CD8-positive, alpha-beta memory T cell (primary cell): ENCODE measurements at places on chromosomes 2 and 18.

GRCh38 chr2:156352911-156353310, 20.4 kb upstream of the NR4A2 start:
- no peak for DNase-seq

GRCh38 chr2:5026571-5027234, 665.5 kb upstream of the SOX11 start:
- no peak for DNase-seq

- DNase-seq, result no peak
Observed at GRCh38 chr2:37466533-37467222, 122.2 kb downstream of the QPCT start.

DNA sequence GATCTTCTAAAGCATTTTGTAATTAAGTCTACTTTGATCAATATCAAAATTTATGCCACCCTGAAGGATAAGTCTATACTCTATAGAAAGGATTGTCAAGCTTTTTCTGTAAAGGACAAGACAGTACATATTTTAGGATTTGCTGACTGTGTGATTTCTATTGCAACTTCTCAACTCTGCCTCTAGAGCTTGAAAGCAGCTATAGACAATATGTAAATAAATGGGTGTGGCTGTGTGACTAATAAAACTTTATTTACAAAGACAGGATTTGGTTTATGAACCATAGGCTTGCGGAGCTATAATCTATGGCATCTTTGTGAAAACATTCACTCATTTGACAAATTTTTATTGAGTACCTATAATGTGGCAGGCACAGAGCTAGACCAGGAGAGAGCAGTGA, 18.4 kb downstream of the UPP2 start:
- DNase-seq, result no peak

GRCh38 chr18:8264861-8265411, 344.3 kb upstream of the RAB12 start:
- no peak for DNase-seq

- no peak for DNase-seq
Observed at GRCh38 chr2:88180605-88181240, 10.6 kb downstream of the THNSL2 start.

- no peak for DNase-seq
Observed at GRCh38 chr2:232465061-232465460, 9.1 kb downstream of the ALPI start.

DNA sequence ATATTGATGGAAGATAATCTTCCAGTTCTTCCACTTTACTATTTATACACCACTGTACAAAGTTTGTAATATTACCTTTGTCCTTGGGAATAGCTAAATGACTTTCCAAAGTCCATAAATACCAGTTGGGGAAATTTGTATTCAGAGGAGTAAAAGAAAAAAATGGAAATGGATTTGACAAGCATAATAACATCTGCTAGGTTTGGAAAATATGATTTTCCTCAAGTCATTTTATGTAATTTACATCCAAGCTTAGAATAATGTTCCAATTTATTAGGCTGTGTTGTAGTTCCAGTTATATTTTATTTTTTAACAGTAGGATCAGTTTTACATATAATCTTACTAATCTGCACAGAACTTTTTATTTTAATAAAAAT, 563.0 kb upstream of the PKDCC start:
- DNase-seq, result no peak

DNA sequence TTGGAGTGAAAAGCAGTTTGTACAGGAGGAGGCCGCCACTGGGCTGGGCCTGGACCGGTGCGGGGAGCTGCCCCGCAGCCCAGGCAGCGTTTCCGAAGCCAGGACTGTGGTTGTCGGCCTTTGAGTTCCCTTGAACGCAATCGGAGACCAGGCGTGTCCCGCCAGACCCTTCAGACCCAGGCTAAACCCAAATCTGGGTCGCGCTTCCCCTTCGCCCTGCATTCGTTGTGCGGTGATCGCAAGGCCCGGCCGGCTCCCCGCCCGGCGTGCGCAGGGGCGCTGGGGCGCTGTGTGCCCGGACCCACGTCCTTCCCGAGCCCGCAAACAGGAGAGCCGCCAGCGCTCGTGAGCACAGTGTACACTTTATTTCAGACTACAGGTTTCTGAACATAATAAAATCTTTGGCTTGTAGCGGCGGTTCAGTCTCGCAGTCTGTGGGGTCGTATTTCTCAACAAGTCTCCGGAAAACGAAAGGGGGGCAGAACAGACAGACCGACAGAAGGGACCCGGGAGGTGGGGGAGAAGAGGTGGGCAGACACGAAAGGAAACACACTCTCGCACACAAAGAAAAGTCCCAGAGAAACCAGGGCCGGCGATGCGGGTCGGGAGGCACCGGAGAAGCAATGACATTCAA, 5.5 kb downstream of the EN1 start:
- no peak for DNase-seq

GRCh38 chr2:189111063-189111715, 68.4 kb downstream of the COL5A2 start:
- no peak for DNase-seq

DNA sequence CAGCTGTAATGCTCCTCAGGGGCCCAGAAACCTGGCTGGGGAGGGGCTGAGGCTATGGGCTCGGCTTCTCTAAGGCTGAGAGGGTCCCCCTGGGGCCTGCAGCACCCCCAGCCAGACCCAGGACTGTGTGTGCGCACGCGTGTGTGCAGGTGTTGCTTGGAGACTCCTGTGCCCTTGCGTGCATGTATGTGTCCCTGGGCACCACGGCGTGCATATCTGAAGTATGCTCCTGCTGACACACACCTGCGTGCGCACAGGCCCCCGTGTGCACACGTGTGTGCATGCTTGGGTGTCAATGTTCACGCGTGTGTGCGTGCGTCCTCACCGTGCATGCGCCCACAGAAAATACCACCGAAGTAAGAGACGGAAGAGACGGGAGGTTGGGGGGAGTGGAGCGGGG, 14.9 kb upstream of the ECEL1 start:
- DNase-seq, result no peak

DNA sequence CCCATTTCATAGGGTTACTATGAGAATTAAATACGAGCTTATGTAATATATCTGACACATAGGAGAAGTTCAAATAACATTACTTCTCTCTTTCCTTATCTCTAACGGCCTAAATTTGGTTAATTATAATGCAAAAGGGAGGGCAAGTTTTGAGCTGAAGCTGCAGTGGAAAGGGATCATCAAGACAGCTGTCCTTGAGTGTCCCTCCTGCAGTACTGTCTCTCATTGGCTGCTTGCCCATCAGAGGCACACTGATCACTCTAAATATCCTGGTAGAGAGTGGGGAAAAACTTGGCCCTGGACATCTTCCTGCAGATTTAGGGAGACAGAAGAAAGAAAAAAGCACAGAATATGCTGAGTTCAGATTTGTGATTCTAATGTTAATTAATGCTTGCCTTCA, 186.0 kb downstream of the CAMKMT start:
- DNase-seq, result no peak

- DNase-seq, result no peak
Observed at GRCh38 chr18:63562284-63562683, 20.1 kb downstream of the SERPINB12 start.

- DNase-seq, result no peak
Observed at GRCh38 chr2:9979977-9980376, 28.5 kb downstream of the GRHL1 start.

DNA sequence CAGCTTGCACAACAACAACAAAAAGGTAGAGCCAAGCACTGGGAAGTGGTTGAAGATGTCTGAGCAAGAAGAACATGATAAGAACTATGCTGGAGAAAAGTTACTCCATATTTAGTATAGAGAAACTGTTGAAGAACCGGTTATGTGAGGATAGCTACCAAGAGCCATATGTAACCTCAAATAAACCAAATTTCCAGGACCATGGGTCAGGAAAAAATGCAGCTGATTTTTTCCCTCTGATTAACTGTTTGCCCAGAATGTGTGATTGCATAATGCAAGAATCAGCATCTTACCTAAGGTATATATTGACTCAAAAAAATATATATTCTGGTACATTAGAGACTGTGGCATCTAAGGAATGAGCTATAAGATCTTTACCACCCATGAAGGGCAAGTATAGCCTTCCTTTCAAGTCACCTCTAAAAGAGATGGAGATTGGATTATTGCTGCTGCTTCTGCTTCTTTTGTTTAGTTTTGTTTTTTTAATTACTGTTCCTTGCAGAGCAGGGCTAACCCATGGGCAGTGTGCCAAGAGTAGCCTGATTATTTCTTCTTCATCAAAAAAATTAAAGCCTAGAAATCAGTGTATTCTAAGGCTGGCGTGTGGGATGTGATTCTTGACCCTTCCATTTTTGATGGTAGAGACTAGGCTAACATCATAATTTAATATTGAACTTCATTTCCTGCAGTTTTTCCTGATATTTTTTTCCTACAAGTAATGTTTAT, 76.9 kb upstream of the MAP3K20 start:
- DNase-seq, result no peak

GRCh38 chr18:62713651-62714247, 1.6 kb upstream of the PHLPP1 start:
- no peak for DNase-seq

DNA sequence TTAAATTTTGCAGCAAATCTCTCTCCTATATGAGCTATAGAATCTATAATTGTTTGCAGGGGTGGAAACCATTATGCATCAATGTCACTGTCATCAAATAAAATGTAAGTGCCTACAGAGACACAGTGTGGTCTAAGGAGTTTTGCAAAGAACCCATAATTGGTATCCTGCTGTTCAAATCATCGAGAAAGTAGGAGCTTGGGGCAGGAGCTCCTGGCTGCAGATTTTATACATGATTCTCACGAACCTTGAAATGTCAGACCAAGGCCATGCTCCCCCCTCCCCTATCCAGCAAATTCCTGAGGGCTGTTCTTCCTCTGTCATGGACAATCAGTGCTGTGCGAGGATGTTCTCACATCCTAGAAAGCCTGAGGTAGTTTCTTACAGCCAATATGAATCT, 119.5 kb upstream of the CYRIA start:
- no peak for DNase-seq
